ENCODE measurements at places on chromosomes 2 and 18.

- DNase-seq = no peak
Measured at GRCh38 chr2:121501554-121501953, 29.1 kb upstream of the RNU4ATAC start.

GRCh38 chr2:19351499-19351898, 6.9 kb downstream of the OSR1 start:
- DNase-seq = no peak

DNA sequence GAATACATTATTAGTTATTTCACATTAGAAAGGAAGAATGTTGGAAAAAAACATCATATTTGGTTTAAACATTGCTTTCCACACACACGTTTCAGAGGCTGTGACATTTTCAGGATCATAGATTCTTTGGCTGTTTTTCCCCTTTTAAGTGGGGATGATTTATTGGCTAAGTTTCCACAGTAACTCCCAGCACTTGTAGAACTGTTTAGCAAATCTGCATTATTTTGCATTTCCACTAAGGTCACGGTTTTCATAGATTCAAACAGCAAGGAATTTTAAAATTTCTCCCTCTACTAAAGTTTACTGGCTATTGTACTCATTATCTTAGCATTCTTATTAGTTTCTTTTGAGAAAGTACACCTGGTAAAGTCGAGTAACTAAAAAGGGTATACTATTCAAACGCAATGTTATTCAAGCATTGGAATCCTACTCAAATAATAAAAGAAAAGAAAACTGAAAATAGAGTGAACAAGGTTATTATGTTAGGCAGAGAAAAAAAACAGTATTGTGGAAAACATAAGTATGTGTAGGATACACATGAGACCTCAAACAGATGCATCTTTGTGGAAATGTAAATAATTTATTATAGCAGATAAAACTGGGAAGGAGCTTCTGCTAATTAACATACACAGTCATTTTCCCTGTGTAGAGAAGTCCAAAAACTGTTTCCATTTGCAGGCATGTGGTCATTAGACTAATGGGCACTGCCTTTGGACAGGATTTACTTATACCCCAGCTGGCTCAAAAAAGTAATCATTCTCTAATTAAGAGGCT, 633.8 kb downstream of the NRXN1 start:
- no peak for DNase-seq

DNA sequence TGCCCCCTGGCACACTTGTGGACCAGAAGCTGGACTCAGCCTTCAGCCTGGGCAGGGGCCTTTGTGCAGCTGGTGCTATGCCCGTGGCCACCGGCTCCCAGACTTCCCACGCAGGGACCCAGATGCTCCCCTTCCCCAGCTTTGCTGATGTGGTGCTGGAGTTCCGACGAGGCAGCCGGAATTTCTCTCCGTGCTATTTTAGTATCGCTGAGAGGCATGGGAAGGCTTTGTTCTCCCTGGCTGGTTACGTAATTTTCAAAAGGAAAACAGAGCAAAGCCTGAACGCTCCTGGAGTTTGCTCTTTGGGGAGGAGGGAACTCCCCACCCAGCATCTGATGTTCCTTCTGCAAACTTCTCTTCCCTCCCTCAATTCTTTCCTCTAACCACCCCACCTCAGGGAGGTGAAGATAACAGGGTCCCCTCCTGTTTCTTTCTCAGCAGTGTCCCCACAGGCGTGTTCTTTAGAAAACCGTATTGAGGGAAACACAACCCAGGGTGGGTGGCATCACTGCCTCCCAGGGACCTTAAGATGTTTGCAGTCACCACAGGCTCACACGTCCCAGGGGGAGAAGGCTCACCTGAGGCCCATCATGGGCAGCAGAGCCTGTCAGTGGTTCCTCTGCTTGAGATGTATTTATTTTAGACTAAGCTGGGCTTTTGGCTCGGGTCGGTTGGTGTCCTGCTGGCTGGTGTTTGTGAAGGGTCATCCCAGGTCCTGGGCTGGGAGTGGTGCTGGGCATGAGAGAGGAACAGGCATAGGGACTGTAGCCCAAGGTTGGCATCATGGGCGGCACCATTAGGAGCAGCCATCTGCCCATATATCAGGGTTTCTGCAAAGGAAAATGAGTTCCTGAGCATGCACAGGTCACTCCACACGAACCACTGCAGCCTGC, 95.0 kb downstream of the MAPK4 start:
- no peak for DNase-seq

DNA sequence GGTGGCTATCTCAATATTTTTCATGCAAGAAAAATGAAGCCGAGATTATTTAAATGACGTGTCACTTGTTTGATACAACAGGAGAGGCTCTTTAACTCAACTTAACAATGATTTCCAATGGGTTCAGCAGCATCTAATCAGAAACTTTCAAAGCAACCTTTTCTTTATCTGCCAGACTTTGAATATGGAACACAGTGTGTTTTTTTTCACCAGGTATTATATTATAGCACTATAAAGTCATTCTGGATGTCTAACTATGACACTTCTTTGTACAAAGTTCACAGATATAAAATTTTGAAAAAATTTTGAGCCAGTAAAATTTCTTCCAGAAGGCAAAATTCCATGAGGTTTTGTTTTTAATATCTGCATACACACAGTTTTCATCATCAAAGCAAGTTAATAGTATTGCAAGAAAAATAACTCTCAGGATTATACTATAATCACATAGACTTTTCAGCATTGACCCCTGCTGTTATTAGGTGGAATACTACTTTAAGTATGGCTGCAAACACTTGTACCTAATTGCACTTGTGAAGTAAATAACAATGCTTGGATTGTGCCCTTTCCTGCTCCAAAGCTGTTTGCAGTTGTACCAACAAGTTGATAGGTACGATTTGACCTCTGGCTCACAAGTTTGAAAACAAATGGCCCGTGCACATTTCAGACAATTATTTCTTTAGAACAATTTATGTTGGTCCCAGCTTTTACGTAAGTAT, 44.0 kb upstream of the DSG1 start:
- no peak for DNase-seq

- no peak for DNase-seq
Measured at GRCh38 chr2:158094487-158095092, 7.1 kb upstream of the UPP2 start.

DNA sequence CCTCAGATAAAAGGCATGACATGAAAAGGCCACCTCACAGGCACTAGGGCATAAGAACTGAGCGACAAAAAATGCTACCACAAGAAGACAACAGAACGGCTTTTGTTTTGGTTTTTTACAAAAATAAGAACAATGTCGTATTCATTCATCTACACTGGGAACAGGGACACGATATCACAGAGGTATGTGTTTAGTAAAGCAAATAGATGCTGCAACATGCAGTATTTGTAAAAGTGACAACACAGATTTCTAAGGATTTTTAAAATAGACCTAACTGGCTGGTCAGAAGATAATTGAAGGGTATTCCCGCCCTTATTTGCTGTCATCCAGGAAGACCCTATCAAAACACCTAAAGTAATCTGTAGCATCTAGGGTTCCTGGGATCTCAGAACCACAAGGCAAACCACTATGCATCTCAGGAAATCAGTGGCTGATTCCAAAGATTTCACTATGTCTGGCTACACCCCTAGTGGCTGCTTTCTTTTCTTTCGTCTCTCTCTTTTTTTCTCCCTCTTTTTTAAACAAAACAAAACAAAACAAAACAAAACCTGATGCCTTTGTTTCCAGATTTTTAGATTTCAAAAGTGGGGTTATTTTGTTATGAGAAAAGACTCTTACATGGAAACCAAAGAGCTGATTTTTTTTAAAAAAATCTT, 97.2 kb downstream of the BCL11A start:
- no peak for DNase-seq

- no peak for DNase-seq
Measured at GRCh38 chr2:127308586-127309138, 14.7 kb upstream of the ERCC3 start.

GRCh38 chr2:152444448-152444847, 109.5 kb downstream of the FMNL2 start:
- no peak for DNase-seq

DNA sequence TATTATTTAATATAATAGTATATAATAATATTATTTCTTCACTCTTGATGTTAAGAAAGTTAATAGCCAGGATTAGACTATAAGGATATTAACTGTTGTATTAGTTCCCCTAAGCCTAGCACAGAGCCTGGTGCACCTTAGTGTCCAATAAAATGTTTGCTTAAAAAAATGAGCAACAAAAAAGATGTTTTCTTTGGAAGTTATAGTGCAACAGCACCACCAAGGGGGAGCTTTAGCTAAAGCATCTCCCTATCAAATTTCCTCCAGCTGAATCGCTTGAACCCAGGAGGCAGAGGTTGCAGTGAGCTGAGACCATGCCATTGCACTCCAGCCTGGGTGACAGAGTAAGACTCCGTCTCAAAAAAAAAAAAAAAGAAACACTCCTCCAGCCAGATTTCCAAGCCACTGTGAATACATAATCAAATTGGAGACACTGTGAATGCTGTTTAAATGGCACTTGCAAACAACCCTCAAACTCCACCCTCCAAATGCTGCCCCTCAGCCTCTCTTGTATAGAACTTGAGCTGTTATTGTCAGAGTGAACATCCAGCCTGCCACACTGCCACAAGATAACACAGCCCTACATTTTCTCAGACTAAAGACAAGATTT, 221.9 kb downstream of the DYM start:
- DNase-seq = no peak

DNA sequence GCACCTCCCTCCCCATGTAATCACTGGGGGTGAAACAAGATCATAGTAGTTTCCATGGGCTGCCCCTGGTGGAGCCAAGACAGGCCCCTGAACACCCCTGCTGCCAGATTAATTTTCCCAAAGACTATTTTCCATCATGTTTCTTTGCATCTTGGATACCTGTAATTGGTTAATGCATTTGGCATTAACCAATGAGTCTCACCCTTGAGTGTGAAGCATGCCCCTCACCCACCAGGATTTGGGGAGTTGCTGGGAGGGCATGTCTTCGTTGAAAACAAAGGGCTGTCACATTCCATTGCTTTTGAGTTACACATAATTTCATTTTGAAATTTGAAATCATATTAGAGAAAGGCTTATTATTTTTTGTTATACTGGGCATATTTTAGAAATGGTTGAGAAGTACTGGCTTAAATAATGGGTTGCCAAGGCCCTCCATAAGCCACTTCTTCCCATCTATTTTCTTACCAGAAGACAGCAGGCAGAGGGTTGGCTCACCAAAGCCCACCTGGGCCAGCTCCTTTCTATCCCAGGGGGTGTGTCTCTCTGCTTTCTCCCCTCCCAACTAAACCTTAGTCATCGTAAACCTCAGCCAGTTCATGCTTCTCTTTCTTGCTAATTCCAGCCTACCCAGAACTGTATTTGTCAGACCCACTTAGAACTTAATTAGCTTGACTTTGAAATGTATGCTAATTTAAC, 51.8 kb downstream of the ATIC start:
- no peak for DNase-seq

GRCh38 chr2:216464104-216464720, 34.4 kb upstream of the RPL37A start:
- no peak for DNase-seq

DNA sequence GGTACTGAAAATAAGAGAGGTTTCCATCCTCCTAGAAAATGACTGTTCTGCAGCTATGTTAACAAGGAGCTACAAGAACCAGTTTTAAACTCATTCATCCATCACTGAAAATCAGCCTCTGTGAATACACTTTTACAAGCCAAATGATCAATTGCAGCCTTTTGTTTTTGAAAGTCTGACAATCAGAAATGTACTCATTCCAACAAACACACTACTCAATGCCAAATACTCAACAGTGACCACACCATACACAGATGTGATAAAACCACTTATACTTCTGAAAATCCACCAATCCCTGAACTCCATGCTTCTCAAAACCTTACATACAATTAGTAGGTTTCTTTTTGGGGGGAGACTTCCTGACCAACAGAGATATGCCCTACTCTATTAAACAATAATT, 663.9 kb upstream of the CHAC2 start:
- DNase-seq = no peak

- no peak for DNase-seq
Measured at GRCh38 chr2:152242787-152243472, 67.4 kb upstream of the STAM2 start.

DNA sequence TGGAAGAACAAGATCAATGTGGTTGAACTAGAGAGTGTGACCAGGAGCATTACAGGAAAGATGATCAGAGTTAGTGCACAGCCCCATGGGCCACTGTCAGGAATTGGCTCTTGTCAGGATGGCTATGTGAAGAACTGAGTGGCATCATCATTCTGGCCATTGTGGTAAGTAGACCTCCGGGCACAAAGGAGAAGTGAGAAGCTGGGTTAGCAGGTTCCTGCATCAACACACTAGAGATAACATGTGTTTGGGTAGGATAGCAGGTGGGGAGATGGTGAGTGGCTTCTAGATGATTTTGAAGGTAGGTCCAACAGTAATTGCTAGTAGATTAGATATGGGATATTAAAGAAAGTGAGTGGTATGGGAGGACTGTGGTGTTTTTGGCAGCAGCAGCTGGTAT, 408.2 kb downstream of the TSN start:
- DNase-seq = no peak

- DNase-seq = no peak
Measured at GRCh38 chr2:219496247-219496824, 2.4 kb upstream of the GMPPA start.

- DNase-seq = no peak
Measured at GRCh38 chr18:61340148-61340547, 6.9 kb downstream of the CDH20 start.

GRCh38 chr18:74292541-74292858, 737 bp upstream of the CYB5A start:
- DNase-seq = no peak

DNA sequence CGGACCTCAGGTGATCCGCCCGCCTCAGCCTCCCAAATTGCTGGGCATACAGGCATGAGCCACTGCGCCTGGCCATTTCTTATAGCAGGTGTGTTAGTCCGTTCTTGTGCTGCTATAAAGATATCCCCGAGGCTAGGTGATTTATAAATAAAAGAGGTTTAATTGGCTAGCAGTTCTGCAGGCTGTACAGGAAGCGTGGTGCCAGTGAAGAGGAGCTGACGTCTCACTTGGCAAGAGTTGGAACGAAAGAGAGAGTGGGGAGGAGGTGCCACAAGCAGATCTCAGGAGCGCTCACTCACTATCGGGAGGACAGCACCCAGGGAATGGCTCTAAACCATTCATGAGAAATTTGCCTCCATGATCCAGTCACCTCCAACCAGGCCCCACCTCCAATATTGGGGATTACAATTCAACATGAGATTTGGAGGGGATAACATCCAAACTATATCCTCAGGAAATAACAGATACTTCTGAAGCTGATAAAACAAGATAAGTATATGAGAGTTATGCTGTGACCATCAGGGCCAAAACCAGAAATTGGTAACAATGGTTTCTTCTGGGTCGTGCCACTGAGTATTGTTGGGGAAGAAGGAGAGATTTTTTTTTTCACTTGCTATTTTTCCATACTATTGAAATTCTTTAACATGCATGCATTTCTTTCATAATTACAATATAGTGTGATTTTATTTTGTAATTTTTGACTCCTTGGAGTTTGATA, 7.4 kb upstream of the RMC1 start:
- DNase-seq = no peak

DNA sequence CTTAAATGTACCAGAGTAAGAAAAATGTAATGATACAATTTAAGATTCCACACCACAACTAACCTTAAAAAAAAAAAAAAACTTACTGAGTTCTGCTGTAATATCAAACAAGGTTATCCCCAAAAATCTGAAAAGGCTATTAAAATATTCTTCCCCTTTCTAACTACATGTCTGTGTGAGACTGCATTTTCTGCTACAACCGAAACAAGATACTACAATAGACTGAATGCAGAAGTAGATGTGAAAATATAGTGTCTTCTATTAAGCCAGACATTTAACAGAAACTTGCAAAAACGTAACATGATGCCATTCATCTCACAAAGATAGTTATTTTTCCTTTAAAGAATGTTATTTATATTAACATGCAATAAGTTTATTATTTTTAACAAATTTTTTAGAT, 16.2 kb downstream of the SS18 start:
- DNase-seq = no peak

Data from AG04450 (cell line).